Suprapubic skin (tissue), 4 donors: ENCODE measurements at places on chromosomes 13 and 19. TPM values are rescaled to one million over a fixed set of nuclear protein-coding genes. Genes with fewer than 3 reads are reported as not detected.

KLK10 gene
- total RNA-seq: 53.6 TPM

DNA sequence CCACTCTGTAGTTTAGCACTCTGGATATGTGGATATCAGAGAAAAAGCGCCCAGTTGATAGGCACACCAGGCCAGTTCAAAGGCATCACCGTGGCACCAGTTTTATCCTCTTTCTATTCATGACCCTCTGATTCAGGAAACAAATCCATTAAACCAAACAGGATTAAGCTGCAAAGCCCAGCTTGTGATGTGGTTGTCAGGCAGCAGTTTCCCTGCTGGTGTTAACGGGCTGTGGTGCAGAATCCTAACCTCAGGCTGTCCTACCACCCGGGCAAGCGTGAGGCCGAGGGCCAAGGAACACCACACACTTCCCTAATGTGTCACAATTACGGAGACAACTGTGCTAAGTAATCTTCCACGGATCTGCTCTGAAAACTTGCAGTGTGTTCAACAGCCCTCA, 209.1 kb downstream of the OLFM4 start:
- H3K4me1 ChIP-seq: no peaks in the 10 kb centered on the region
- no peaks in the 10 kb centered on the region for H3K36me3 ChIP-seq
- no peak for DNase-seq

DCT gene
- 91.9 TPM for total RNA-seq

DNA sequence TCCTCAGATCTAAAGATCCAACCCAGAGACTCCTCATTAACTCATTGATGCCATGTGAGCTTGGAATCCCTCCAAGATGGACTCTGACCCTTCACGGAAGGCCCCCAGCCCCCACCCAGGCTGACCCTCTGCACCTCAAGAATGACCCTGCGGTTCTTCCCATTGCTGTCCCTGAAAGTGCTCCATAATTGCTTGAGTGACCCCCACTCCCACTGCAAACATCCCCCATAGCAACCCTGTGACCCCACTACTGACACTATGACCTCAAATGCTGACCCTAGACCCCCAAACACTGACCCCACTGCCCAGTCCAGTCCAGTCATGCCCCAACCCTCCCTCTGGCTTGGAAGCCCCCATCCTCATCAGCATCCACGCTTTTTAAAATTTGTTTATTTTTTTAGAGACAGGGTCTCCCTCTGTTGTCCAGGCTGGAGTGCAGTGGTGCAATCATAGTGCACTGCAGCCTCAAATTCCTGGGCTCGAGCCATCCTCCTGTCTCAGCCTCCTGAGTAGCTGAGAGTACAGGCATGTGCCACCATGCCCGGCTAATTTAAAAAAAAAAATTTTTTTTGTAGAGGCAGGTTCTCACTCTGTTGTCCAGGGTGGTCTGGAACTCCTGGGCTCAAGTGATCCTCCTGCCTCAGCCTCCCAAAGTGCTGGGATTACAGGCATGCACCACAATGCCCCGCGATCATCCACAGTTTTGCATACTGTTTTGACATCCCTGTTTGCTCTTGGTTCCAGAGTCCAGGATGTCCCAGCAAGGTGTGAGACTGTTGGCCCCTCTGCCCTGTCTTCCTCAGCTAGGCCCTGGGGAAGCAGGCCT, 855 bp downstream of the LYL1 start:
- peak overlapping the region; percentile 71 for H3K27ac ChIP-seq
- DNase-seq: no peak
- H3K27me3 ChIP-seq: no peaks in the 10 kb centered on the region
- peaks cover 62% of the 10 kb centered on the region for H3K4me1 ChIP-seq
- no peaks in the 10 kb centered on the region for H3K36me3 ChIP-seq
- peak overlapping the region; percentile 53 for H3K4me3 ChIP-seq

DNA sequence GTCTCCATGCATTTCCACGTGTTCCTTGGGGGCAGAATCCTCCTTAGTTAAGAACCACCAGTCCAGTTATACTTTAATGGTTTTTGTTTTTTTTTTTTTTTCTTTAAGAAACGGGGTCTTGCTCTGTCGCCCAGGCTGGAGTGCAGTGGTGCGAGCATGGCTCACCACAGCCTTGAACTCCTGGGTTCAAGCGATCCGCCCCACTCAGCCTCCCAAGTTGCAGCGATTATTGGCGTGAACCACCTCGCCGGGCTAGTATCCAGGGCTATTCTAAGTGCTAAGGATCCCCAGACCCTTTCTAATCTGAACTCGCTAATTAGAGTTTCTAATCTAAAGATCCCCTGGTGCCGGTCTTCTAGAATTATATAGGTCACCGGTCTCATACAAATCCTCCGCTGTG, 9.6 kb downstream of the ABHD8 start:
- H3K36me3 ChIP-seq: peaks cover 6% of the 10 kb centered on the region
- no peak overlapping the region for H3K27ac ChIP-seq
- no peak overlapping the region for H3K4me3 ChIP-seq

DNA sequence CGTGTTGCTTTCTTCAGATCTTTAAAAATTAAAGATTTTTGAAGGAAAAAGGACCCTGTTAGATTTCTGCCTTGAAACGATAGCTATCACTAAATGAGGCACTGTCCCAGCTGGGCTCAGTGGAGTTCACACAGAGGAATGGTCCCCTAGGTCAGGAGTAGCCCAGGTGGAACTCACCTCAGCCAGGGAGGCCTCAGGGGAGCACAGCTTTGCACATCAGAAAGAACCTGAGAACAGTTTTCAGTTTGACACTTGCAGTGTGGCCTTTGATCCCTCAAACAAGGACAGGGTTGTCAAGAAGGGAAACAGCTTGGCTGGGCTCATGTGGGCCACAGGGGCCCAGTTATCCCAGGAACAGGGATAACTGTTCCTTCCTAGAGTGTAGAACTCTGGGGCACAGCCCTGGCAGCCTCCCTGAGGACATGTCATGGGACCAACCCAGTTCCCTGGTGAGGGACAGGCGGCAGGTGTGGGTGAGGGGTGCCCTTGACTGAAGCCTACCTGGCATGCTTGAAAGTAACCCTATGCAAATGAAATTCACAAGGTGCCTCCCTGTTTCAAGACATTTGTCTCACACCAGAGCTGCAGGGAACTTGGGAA, 59.4 kb downstream of the CHST8 start:
- no peaks in the 10 kb centered on the region for H3K36me3 ChIP-seq
- H3K4me1 ChIP-seq: no peaks in the 10 kb centered on the region
- no peak overlapping the region for H3K4me3 ChIP-seq
- H3K27ac ChIP-seq: no peak overlapping the region
- peaks cover 40% of the 10 kb centered on the region for H3K27me3 ChIP-seq

DNA sequence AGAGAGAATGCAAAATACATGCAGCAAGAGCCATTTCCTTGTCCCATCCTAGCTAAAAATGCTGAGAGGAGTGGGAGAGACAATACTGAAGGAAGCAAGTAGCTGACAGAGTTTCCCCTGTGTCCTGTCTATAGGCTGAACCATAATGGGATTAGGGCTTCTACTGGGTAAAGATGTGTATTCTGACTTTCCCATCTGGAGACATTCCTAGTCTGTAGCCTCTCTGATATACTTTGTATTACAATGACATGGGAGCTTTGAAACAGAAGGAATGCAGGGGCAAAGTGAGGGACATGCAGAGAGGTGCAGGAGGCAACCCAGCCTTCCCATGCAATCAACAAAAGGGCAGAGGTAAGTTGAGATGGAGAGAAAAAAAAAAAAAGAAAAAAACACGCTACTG, 10.5 kb upstream of the GPC6 start:
- no peak overlapping the region for H3K27ac ChIP-seq
- H3K36me3 ChIP-seq: no peaks in the 10 kb centered on the region
- no peak overlapping the region for H3K4me3 ChIP-seq
- H3K27me3 ChIP-seq: no peaks in the 10 kb centered on the region
- DNase-seq: no peak
- H3K4me1 ChIP-seq: no peaks in the 10 kb centered on the region

MAP2K2 gene
- total RNA-seq: 88.0 TPM
